ENCODE measurements at places on chromosomes 12 and 14.

GRCh38 chr14:71117839-71118743 lies 210.8 kb downstream of the PCNX1 start:
- no peak for DNase-seq

DNA sequence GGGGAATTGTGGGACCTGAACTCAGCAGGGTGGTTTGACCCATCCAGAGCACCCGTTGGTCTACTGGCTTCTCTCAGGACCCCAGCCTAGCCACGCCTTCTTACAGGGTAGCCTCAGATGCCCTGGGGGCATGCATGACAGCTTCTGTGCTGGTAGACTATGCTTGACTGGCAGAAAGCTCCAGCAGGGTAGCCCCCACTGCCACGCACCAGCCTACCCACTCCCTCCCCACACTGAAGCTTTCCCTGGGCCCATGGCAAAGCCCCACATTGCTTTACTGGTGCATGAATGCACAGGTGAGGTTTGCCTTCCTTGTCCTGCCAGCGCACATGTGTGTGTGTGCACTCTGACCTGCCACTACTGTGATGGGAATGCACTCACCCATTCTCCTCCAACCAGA lies 772.2 kb downstream of the LRFN5 start:
- no peak for DNase-seq

DNA sequence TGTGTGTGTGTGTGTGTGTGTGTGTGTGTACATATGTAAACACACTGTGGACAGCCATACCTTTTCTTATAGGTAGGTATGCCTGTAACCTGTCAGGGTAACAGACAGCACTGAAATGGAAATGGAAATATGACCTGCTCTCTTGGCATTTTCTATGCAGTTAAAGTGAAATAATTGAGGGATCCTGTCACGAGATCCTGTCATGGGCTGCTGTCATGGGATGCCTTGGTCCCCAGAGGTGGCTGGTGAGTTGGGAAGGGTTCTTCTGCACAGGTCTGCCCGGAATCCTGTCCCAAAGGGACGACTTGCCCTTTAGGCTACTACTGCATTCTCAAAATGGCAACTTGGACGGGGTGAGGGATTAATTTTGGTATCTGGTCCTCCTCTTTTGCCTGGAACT lies 47.3 kb downstream of the ELK3 start:
- DNase-seq, result no peak

- no peak for DNase-seq
Measured at GRCh38 chr14:67512463-67513310, 20.4 kb upstream of the PLEKHH1 start.

Data from HuH-7 (cell line).